Kidney glomerular epithelial cell (primary cell): ENCODE measurements at places on chromosomes 7 and 10.

GRCh38 chr7:153061910-153062528, 302.5 kb downstream of the ACTR3B start:
- DNase-seq: no peak

GRCh38 chr10:96791902-96792301, 40.2 kb upstream of the LCOR start:
- DNase-seq: no peak

GRCh38 chr7:85287106-85287825, 100.4 kb upstream of the SEMA3D start:
- no peak for DNase-seq

GRCh38 chr10:69733791-69734261, 67.9 kb upstream of the COL13A1 start:
- DNase-seq: no peak

- no peak for DNase-seq
Measured at GRCh38 chr7:82263920-82264782, 179.4 kb downstream of the CACNA2D1 start.

DNA sequence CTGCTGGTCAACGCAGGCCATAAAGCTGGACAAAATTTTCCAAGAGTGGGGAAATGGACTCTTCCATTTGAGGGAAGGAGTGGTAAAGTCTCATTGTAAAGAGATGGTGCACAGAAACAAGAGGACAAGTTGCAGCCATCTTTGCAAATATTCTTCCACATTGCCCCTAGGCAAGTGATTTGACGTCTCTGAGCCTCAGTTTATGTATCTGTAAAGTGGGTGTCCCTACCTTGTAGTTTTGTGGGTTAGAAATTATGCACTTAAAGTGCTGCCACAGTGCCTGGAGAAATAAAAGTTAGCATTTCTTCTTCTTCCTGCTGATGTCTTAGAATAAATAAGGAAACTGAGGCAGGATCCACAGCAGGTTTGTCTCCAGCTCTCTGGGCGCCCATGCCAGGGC, 12.1 kb downstream of the ADAMTS14 start:
- DNase-seq: no peak

DNA sequence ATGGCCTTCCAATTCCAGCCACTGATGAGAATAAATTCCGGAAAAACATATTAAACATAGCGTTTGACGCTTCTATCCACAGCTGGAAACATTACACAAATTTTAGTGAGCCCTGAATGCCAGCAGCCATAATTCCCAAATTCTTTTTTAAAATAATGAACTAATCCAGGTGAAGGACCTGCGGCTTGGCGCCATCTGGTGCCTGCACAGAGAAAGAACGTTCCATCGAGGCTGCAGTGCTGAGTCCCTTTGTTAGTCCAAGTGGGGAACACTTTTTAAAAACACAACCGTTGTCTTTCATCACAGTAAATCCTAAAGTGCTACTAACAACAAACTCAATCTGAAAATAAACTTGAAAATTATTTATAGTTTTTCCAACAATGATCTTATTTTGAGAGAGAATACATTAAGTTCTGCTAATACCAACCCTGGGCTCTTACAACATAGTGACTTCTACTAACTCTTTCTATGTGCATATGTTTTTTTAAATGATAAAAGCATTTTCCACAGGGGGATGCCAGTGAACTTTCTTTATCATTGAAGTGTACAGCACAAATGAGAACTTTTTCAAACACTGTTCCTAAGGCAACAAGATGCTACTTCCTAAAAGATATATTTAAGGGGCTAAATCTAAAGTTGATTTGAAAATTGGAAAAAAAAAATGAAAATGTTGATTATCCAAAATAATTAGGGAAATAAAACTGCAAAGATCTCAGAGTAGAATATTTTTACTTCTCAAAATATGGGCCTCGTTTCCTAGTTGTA, 166.9 kb upstream of the RNF32 start:
- peak; percentile 45 for DNase-seq

GRCh38 chr7:22563621-22564241, 63.7 kb upstream of the STEAP1B start:
- no peak for DNase-seq

- DNase-seq: no peak
Measured at GRCh38 chr7:86966916-86967315, 92.5 kb downstream of the ELAPOR2 start.

GRCh38 chr7:149431486-149432120, 29.3 kb downstream of the ZNF777 start:
- DNase-seq: no peak

- no peak for DNase-seq
Measured at GRCh38 chr10:117547716-117548668, 5.4 kb downstream of the EMX2 start.

- peak; percentile 28 for DNase-seq
Measured at GRCh38 chr7:148084138-148084537, 506.4 kb upstream of the C7orf33 start.

DNA sequence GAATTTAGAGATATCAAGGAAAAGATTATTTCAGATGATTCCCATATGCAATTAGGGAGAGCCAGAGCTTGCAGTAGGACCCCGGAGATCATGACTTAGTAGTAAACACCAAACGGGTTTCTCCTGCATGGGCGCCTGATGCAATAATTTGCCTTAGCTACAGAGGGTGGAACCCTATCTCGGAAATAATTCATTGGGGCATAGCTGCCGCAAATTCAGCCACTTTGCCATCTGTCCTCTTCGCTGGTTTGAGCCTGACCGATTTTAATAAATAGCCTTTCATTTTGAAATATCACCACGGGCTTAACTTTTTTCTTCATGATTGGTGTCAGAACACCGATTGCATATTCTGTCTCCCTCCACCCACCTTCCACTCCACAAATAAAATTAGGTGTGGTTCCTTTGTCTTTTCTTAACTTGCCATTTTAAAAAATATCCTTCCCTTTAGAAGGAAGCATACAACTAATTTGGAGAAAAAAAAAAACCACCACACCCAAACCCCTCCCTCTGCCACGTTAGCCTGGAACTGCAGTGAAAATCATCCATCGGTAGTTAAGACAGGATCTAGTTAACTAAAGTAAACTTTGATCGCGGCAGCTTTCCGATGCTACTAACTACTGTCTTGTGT, 1.4 kb downstream of the GARS1 start:
- no peak for DNase-seq

DNA sequence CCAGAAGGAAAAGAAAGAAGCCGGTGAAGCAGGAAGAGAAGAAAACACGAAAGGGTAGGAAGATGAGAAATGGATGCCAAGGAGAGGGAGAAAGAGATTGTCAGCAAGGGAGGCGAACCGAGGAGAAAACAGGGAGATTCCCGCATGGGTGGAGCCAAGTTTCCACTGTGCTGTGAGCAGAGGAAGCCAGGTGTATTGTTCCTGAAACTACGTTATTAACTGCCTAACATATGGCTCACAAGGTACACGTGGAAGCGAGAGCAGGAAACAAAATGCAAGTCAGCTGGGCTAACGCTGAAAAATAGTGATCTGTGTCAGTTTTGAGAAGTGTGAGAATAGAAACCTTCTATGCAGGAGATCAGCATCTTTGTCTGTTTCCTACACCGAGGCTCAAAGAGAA, 20.4 kb upstream of the HIPK2 start:
- DNase-seq: peak; percentile 38

DNA sequence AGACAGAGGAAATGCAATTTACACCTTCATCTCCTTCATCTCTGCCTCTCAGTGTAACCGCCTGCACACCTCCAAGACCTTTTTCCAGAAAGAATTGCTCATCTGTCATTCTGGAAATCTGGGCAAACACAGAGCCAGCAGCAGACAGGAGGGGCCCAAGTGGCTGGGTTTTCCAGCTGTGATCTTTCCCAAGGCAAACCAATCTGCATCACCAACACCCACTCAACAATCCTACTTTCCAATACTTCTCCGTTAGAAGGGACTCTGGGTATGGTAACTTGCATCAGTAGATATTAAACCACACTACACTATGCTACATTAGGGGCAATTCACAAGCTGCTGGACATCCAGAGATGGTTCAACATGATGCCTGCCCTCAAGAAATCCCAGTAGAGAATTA, 781.8 kb upstream of the AUTS2 start:
- no peak for DNase-seq

DNA sequence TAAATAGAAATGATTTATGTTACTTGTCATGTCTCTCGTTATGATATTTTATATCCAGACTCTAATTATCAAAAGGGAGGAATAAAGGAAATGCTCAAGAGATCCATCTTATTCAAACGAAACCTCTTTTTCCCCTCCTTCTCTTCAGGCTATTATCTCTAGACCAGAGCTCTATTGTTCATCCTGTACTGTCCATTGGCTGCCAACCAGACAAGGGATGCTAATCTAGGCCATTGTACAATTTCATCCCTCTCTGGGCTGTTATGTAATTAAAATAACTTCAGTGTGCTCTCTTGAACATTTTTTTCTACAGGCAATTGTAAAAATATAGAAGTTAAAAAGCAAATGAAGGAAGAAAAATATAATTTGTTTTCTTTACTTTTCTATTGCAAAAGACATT, 220.4 kb downstream of the HDAC9 start:
- no peak for DNase-seq

DNA sequence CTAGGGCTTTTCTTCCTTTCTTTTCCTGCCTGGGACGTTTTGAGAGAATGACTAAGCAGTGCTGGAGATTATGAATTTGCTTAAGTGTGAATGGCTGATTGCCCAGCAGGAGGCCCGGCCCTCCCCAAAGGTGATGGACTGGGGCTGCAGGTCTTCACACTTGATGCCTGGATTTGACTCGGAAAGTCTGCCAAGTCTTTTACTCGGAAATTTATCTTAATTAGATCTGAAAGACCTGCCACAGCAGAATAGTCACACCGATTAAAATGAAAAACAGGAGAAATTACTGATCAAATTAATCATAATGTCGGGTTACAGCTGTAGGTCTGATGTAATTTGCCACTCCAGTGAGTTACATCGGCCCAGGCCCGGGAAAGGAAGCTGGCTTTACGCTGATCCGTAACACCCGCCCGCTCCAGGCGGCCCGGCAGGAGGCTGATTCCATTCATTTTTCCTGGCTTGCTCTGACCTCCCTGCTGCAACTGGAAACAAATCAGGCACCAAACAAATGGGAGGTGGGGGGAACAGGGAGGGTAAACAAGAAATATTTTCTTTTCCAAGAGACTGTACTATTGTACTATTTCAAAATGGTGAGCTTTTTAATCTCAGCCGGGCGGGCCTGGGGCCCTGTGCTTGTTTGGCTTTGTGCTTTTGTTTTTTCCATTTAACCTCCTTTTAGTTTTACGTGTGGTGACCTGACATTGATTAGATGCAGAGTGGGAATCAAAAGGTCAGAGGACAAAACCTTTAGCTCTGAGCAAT, 212.4 kb upstream of the YAE1 start:
- peak; percentile 92 for DNase-seq
